ENCODE measurements at places on chromosomes 5 and 9. TPM values are rescaled to one million over a fixed set of nuclear protein-coding genes. Genes with fewer than 3 reads are reported as not detected.

Gene DAPK1
- total RNA-seq = 19.8 TPM

Gene TAF1L
- not detected for total RNA-seq

Gene FAM221B
- total RNA-seq = not detected

Gene C9orf50
- total RNA-seq = not detected

Gene EPB41L4A
- total RNA-seq = 1.5 TPM

Gene PRR7
- total RNA-seq = 13.2 TPM

Gene DPYSL3
- total RNA-seq = 16.9 TPM

Gene CD74
- total RNA-seq = 0.09 TPM

Gene PCAT7
- total RNA-seq = 0.78 TPM

Gene ACTBL2
- total RNA-seq = 0.03 TPM

Gene MAP3K1
- 1.7 TPM for total RNA-seq

Gene FBXO10
- 8.3 TPM for total RNA-seq

Gene CTSL
- 806 TPM for total RNA-seq

Gene ANKRD18B
- total RNA-seq = 4.6 TPM

Gene ANKRD20A1
- 1.0 TPM for total RNA-seq

Gene PRELID2
- total RNA-seq = 9.1 TPM

Gene TNC
- total RNA-seq = 0.68 TPM

Gene EPB41L4B
- total RNA-seq = 10.4 TPM

Gene INSL4
- 17.0 TPM for total RNA-seq

Gene OLFM1
- 10.3 TPM for total RNA-seq

Gene FOXI1
- not detected for total RNA-seq

Gene TMC1
- total RNA-seq = not detected

Data from A549 treated with CORT108297 at 1 μM for 4 hours (cell line).